ENCODE measurements at places on chromosomes 7 and 10.

DNA sequence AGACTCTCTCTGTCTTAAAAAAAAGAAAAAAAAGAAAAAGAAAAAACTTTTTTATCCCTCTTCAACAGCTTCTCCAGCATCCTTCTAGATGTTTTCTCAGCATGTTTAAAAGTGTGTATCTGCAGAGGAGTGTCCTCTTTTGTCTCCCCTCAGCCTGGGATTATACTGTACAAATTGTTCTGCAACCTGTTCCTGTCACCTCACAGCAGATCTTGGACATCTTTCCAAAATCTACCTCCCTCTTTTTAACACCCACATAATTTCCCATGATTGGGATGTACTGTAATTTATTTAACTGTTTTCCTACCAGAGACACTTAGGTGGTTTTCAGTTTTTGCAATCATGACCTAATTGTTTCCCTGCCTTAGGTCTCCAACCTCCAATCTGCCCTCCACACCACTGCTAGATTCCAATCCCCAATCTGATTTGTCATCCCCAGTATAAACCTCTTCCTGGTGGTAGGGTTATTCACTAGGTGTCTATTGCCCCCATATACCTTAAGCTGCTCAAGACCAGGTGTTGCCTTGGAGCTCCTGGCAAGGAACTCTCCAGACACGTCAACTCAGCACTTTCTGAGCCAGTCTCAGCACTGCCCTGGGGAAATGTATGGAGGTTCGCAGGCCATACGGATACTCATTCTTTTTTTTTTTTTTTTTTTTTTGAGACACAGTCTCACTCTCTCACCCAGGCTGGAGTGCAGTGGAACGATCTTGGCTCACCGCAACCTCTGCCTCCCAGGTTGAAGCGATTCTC is 17.6 kb upstream of the DDIT4 start:
- DNase-seq, result no peak

- DNase-seq, result no peak
Observed at GRCh38 chr7:25844102-25844870, 307.7 kb upstream of the NFE2L3 start.

- no peak for DNase-seq
Observed at GRCh38 chr7:91330866-91331265, 66.6 kb downstream of the FZD1 start.

DNA sequence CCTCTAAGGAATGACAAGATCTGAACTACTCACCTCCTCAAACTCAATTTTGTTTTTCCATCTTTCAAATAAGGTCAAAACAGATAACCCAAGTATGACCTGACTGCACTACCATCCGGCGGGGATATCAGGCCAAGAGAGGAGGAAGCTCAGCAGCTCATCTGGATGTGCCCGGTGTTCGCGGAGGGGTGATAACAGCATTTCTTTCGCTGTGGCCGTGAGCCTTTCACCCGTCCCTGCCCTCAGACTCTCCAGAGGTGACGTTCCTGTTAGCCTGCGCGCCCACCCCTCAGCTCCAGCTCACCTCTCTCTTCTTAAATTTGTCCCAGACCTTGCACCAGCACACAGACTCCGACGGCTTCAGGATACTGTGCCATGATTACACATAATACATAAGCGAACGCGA is 526 bp downstream of the ZNF248 start:
- no peak for DNase-seq

- DNase-seq, result no peak
Observed at GRCh38 chr7:143239813-143240212, 18.0 kb downstream of the TAS2R40 start.

DNA sequence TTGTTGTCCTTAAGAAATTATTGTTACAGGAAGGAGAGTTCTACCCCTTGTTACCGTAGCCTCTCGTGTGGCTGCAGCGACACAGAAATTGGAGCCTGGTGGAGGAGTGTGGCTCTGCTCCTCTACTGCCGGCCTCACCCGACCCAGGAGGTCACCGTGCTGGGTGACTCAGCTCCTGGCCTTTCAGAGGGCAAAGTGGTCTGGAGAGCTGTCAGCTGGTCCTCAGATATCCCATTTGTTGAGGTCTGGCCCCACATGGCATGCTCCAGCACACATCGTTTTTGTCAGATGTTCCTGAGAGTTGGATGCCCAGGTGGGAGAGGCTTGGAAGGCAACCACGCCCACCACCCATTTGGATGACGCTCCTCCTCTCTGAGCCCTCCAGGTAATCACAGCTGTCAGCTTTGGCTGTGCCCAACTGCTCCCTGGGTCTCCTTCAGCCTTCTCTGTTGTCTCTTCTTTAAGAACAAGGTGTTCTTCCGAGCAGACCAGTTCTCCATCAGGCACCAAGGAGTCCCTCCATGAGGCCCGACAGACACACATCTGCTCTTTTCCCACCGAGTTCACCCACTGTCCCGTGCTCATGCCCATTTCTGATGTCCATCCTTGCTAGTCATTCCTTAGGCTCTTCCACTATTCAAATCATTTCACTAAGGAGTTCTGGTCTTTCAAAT is 80.3 kb downstream of the RAMP3 start:
- no peak for DNase-seq

DNA sequence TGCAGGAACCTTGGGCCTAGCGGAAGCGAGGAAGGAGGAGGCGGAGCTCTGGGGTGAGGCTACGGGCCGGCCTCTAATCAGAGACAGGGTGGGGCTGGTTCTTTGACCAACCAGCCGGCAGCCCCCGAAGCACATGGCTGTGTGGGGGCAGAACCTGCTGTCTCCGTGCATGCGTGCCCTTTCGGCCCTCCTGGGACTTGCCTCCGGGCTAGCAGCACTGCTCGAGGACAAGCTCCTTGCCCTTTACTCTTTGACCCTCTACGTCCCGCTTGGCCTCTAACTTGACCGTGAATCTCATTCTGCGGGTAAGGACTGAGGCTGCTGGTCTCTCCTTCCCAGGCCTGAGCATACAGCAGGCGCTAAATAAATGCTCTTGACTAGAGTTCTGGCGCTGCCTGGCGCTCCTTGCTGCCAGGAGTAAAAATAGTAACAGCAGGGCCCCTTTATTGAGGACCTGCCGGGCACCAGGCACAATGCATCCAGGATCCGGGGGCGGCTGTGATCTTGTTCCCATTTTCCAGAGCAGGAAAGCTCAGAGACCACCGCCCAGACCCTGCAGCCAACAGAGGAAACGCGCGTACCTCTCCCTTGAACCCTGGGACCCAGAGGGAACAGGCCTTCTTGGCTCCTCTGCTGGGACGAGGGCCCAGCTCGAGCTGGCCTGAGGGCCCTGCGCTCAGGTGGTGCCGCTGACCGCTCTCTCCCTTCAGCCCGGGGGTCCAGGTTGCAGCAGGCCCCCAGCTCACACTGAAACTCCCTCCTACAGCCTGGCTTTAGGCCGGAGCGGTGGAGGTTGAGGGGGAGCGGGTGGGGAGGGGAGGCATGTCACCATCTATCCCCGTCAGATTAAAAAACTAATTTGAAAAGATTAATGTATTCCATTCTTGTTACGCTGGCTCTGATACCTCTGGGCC is 2.7 kb upstream of the COMTD1 start:
- DNase-seq, result no peak
